Left renal pelvis (tissue), 4 donors: ENCODE measurements at places on chromosomes 12 and 14. TPM values are rescaled to one million over a fixed set of nuclear protein-coding genes. Genes with fewer than 3 reads are reported as not detected.
A peak's percentile ranks its signal among the peaks of the same experiment; 100 is the strongest.

DNA sequence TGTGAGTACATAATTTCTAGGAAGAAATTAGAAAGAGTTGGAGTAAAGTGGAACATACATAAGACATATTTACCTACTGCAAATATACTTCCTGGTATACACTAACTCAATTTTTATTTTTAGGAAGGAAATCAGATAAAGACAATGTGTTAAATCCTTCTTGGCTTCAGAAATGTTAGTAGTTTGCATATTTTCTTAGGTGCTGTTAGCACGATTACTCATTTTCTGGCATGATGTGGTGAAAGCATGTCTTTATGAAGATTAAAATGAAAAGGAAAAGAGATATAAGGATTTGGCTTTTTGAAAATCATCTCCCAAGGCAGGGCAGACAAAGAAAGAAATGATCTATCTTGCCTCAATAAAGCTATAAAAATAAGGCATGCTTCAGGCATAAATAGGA is 287.6 kb upstream of the E2F7 start:
- DNase-seq = no peak

DNA sequence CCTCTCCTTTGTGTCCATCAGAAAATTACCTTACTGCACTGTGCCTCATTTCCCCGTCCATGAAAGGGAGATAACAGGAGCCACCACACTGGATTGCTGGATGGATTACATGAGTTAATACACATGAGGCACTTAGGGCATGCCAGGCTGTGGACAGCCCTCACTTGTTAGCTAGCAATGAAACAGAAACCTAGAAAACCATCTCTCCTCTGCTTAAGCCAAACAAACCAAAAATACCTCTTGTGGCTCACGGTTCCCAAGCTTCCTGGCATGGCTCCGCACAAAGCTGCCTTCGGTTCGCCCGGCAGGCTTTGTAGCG is 660 bp upstream of the HCFC2 start:
- no peak for DNase-seq

GRCh38 chr14:105313381-105314286 is 914 bp upstream of the PACS2 start:
- DNase-seq = no peak

GRCh38 chr14:34231626-34232025 is 230.4 kb downstream of the SPTSSA start:
- no peak for DNase-seq

- no peak for DNase-seq
Observed at GRCh38 chr12:11108862-11109261, 16.7 kb upstream of the TAS2R43 start.

DNA sequence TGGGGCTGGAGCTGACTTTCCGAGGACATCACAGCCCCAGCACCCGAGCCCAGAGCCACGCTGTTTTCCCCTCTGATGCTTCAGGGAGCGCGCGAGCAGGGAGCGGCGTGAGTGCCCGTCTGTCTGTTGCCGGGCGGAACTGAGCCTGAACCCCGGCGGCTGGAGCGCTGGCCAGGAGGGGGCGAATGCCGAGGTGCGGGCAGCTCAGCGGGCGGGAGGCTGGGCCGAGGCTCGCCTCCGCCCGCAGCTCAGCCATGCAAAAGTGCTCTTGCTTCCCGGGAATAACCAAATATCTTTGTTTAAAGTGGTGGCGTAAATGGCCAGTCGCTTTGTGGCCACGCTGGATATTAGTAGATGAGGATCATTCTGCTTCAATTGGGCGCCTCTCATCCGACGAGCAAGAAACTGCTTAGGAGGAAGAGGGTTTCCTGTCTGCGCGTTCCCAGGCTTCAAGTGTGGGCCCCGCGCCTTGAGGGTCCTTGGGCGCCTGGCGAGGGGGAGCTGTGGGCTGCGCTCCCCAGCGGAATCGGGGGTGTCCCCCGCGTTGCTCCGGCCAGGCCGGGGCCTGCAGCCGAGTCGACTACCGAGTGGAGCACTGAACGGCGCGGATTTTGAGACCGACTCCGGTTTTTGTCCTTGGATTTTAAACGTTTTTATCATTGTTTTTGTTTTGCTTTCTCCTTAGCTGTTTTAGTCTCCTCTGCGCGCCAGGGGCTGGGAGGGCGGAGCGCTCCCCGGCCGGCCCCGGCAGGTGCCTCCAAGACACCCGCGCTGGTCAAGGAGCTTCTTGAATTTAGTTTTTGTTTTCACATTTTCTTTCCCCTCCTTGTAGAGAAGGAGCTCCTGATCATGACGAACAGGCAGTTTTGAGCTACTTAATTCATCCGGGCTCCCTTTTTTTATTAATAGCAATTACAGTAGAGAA is 831 bp upstream of the NKX2-1 start:
- DNase-seq = no peak

- peak; percentile 82 for DNase-seq
Observed at GRCh38 chr12:111775205-111776193, 8.8 kb downstream of the ALDH2 start.

The DNM1L gene
- 136 TPM for polyA plus RNA-seq
